ENCODE measurements at places on chromosomes 11 and 22.

GRCh38 chr22:37931893-37932389 is 21.5 kb downstream of the C22orf23 start:
- no peak for DNase-seq

DNA sequence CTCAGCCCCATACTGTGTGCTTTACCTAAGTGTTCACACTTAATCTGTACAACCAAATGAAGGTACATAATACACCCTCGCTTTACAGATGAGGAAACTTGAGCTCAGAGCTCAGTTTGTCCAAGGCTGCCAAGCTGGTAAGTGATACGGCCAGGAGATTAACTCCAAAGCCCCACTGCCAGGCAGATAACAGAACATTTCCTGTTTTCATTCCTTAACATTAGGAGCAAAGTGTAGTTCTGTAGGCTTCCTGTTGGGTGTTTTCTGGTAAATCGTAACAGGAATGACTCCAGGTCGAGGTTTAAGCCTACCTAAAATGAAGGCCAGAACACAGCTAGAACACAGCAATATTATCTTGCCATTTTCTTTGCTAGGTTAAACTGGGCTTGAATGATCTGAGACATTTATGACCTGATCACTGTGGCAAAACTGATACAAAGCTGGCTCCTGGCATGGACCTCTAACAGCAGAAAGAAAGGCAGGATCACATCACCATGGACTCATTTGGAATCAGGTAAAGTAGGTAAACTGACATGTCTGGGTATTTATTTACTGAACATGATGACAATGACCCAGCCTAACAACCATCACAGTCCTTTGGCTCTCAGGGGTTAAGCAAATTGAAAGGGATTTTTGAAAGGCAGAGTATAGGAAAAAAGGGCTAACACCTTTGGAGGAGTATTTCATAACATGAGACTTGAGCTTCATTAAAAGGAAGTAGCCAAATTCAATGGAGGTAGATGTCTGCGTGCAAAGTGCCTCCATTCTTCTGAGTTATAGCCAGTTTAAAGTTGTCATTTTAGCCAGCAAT is 3.9 kb upstream of the NUP50 start:
- DNase-seq: no peak

DNA sequence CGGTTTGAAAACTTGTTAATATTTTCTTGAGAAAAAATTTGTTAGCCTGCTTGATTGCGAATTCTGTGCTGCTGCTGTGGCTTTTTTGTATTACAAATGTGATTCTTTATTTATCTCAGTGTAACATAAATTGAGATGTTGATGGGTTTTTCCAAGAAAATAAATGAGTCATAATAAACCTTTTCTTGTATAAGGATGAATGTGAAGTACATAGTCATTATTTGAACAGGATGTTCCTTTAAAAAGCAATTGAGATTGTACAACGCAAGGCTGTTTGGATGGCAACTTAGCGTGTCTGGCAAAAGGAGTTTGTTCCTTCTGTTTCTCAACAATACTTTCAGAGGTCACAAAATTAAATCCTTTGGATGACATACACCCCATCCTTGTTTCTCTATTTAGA is 24.6 kb upstream of the CARD18 start:
- DNase-seq: no peak

GRCh38 chr22:19412923-19413322 is 18.6 kb downstream of the HIRA start:
- no peak for DNase-seq

DNA sequence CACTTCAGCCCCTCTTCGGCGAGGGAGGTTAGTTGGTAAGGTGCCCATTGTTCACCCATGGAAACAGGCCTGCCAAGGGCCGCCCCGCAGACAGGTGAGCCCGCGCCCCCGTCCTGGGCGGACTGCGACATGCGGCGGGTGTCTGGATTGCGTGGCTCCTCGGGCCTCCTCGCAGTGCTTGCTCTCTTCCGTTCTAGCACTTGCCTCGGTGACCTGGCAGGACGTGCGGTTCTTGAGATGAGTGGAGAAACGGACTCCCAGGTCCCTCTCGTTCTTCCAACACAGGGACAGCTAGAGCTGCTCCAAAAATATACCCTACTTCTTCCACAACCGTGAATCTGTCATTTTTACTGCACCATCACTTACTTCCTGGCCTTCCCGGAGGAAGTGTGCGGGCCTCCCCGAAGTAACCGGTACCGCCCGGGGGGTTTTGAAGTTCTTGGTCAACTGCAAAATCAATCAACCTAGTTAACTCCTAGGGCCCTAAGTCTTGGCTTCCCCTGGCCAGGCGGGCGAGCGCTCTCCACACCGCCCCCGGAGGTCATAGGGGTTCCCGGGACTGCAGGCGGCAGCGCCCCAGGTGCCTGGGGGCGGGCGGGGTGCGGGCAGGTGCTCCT is 745 bp upstream of the ZBTB44 start:
- no peak for DNase-seq

DNA sequence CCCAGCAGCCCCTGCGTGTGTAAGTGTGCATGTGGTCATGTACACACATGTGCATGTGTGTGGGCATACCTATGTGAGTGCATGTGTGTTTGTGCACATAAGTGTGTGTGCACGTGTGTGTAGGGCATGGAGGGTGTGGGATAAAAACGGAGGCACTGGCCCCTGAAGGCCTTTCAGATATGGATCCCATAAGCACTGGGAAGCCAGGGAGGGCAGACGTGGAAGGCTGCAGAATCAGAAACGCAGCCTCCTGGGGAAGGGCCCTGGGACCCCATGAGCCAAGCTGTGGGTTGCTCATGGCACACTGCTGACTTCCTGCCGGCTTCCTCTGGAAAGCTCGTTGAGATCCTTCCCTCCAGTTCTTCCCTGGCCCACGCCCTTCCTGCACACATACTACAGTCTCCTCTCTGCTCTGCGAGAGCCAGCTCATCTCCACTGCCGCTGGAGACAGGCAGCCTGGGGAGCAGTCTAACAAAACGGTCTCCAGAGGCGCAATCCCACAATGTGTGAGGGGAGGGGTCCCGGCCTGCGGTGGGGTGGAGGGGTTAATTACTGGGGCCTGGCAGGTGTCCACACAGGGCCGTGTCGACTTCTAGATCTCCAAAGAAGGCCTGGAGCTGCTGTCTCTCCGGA is 435.2 kb upstream of the B3GAT1 start:
- no peak for DNase-seq

GRCh38 chr11:132187814-132188213 is 817.4 kb downstream of the NTM start:
- no peak for DNase-seq

GRCh38 chr22:48055827-48056226 is 1293.4 kb downstream of the TBC1D22A start:
- no peak for DNase-seq

DNA sequence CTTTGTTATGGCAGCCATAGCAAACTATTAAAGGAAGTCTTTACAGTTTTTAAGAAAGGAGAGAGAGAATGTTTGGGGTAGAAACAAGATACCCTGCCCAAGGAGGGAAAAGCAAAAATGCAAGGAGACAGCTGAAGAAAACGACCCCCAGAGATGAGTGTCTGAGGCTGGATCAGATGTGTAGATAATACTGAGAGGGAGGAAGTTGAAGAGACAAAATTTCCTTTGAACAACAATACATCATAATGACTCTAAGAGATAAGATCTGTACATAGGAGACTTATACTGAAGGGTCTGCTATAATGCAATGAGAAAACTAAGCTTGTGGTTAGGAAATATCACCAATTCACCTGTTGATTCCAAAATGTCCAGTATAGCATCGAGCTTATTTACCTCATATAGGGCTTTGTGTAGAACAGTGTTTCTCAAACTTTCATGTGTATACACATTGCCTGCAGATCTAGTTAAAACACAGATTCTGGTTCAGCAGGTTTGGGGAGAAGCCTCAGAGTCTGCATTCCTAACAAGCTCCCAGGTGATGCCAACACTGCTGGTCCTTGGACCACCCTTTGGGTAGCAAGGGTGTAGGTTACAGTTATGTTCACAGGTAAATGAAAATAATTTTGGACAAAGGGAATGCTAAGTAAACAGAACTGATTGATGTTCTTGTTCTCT is 5.8 kb upstream of the CEP295 start:
- no peak for DNase-seq

All from cerebellar nuclear complex (tissue), 1 donor.